NCI-H1930 (cell line): ENCODE measurements at places on chromosomes 7 and 10.

- no peak for DNase-seq
Observed at GRCh38 chr10:6045314-6045848, 16.8 kb downstream of the IL2RA start.

GRCh38 chr10:75287697-75288096 is 51.9 kb upstream of the COMTD1 start:
- no peak for DNase-seq

DNA sequence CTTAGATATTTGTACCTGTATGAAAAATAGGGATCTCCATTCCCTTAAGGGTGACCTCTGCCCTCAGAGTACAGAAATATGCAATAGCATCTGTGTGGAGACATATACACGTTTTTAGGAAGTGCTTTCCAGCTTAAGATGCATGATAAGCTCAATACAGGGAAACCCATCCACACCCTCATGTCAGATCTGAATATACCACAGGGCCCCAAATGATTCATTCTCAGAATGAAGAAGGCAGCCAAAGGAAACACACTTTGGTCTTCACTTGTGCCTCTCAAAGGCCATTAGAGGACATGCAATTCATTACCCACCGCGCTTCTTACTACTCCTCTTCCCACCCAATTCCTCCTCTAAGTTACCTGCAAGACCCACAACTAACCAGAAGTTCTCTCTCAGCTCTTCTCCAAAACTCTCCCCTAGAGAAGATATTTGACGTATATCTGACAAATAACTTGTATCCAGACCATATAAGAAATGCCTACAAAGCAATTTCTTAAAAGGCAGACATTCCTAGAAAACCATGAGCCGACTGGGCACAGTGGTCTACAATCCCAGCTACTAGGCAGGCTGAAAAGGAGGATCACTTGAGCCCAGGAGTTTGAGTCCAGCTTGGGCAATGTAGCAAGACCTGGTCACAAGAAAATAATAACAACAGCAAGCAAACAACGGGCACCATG is 103.0 kb downstream of the OAT start:
- no peak for DNase-seq

DNA sequence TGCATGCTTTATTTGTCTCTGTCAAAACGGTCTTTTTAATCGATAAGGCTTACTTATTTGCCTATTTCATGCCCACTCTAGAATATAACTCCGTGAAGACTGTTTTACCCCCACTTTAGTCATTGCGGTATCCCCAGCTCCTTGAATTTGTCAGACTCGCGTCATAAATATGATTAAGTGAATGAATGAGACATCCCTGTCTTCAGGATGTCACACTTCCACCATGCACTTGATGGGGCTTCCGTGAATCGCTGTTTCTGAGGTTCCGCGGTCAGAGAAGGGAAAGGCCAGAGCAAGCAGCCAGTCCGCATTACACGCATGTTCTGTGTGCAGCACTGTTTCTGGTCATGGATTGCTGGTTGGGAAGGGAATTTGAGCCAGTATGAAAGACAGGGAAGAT is 138.8 kb downstream of the CELF2 start:
- no peak for DNase-seq

GRCh38 chr10:93718937-93719725 is 16.7 kb upstream of the FRA10AC1 start:
- no peak for DNase-seq

GRCh38 chr10:31908157-31908556 is 20.5 kb downstream of the ARHGAP12 start:
- DNase-seq: no peak

DNA sequence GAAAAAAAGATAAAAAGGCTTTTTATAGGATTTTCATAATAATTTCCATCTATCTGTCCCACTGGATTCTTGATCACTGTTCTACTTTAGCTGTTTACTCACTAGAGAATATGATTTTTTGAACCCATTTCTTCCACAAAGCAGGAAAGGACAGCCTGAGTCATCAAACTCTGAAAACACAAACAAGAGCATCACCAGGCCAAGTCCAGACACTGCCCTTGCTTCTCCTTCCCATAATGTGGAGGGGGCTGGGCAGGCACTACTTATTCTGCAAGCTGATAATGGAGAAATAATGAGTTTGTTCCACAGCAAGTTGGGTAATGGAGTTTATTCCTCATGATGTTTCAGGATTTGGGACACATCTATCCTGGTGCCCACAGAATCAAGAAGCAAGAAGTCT is 13.0 kb upstream of the KCNIP2 start:
- DNase-seq: no peak

- no peak for DNase-seq
Observed at GRCh38 chr10:107502229-107502985, 337.9 kb upstream of the SORCS1 start.

GRCh38 chr7:41630741-41631140 is 72.1 kb downstream of the INHBA start:
- no peak for DNase-seq

DNA sequence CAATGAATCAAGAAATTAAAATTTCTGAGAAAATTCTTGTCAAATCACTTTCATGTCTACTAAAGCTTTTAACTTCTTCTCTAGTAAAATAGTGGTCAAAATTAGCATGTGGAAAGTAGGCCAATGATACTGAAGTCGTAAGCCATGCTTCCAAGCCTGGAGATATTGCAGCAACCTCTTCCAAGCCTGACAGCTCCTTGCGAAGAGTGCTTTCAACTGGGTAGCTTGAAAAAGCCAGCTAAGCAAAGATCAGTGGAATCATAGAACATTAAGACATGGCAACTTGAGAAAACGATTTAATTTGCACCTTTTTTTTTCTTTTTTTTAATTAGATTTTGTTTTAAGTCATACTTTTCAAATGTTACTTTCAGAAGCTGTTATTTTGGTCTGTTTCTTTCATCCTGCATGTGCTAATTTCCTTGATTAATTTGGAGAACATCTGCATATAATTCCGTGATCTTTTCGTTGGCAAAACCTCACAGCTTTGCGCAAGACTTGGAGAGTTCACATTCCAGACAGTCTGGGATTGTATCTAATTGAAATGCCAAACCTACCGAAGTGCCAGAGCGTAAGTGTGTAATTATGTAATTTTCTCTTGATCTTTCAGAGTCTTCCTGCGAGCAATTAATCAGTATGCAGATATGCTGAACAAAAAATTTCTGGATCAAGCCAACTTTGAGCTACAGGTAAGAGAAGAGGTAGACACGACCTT is 142.2 kb upstream of the INSYN2A start:
- no peak for DNase-seq

GRCh38 chr7:70738151-70738885 is 393.6 kb upstream of the GALNT17 start:
- no peak for DNase-seq

- no peak for DNase-seq
Observed at GRCh38 chr7:16646472-16647072, 591 bp downstream of the BZW2 start.

DNA sequence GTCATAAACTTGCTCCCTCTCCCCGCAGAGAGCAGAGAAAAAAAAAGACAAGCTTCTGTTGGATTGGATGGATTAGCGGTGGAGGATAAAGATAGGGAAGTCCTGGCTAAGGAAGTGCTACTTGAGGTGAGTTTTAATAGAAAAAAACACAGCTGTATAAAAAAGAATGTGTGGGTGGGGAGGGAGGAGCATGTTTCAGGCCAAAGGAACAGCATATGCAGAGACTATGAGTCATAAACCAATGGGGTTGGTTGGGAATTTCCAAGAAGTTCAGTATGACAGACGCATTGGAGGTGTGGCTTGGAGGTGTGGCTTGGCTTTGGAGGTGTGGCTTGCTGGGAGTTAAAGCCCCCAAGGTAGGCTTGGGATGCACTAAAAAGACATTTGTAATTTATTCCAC is 103.0 kb upstream of the LSM8 start:
- DNase-seq: no peak

DNA sequence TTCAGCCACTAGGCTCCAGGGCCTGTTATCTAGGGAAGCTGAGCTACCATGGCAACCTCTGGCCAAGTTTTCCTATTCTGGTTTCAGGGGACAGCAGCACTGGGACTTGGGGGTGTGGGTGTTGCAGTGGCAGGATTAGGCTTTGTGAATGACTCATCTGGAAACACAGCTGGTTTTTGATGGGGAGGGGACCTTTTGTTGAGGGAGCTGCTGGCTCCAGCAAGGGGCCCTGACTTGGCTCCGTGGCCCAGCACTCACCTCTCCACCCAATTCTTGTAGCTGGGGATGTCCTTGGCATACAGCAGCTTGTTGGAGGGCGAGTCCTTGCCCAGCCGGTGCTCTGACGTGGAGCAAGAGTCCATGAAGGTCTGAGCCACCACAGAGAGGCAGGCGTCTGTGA is 435.9 kb downstream of the PLXNA4 start:
- DNase-seq: no peak

GRCh38 chr10:92894081-92894655 is 45.8 kb downstream of the EXOC6 start:
- no peak for DNase-seq

GRCh38 chr10:8520382-8520781 is 465.9 kb downstream of the GATA3 start:
- no peak for DNase-seq

DNA sequence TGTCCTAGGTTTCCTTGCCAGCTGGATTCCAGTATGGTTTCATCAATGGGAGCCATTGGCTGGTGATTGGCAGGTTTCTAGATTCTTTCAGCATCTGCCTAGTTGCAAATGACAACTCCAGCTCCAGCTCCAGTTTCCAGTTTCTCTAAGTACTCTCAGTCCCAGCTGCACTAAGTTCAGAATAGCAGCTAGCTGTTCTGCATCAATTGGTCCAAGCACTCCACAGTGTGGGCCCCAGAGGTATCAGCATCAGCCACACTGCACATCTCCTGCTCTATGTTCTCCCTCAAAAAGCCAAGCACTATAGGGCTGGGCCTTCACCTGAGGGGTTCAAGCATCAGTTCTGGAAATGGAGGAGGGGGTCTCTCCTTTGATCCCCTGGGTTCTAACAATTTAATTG is 143.4 kb downstream of the VPS50 start:
- DNase-seq: no peak

DNA sequence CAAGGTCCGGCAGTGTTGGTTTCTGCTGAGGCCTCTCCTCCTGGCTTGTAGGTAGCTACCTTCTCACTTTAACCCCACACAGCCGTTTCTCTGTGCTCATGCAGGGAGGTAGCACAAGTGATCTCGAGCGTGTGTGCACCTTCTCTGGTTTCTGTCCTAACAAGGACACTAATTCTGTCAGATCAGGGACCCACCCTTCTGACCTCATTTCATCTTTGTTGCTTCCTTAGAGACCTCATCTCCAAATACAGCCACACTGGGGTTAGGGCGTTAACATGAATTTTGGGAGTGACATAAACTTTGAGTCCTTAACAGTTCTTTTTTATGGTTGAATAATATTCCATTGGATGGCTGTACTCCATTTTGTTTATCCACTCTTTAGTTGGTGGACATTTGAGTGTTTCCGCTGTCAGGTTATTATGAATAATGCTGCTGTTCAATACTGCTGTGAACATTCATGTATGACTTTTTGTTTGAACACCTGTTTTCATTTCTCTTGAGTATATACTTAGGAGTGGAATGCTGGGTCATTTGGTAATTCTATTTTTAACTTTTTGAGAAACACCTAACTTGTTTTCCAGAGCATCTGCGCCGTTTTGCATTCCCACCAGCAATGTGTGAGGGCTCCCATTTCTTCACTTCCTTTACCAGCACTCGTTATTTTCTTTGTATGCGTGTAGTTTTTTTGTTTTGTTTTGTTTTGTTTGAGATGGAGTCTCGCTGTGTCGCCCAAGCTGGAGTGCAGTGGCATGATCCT is 57.5 kb downstream of the LCOR start:
- no peak for DNase-seq

- no peak for DNase-seq
Observed at GRCh38 chr10:114681542-114681941, 23.5 kb upstream of the ABLIM1 start.

DNA sequence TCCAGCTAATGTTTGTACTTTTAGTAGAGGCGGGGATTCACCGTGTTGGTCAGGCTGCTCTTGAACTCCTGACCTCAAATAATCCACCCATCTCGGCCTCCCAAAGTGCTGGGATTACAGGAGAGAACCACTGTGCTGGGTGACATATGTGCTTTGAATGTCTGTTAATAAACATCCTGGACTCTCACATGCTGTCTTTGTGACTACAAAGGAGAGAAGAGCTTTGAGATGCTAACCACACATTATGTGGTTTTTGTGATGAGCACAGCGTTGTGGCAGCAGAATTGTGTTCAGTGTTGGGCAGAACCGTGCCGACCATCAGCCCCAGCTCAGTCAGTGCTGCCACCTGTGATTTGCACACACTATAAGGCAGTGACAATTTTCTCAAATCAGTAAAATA is 500.1 kb upstream of the KLF6 start:
- no peak for DNase-seq

- no peak for DNase-seq
Observed at GRCh38 chr7:38806912-38807311, 102.1 kb downstream of the VPS41 start.

- peak; percentile 33 for DNase-seq
Observed at GRCh38 chr7:19121977-19122588, 4.6 kb upstream of the TWIST1 start.

DNA sequence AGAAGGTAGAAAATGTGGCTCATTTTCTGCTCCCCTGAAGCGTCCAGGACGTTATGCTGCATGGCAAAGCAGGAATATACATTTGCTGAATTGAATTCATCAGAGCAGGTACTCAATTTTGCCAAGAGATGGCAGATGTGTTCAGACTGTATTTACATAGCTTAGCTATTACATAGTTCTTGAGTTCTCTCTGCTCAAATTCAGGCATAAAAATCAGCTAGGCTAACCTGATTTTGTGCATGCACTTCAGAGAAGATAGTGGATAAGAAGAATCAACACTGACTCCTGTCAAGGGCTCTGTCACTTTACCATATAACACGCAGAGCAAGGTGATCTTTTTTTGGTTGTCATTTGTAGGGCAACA is 209.2 kb upstream of the FAM3C start:
- no peak for DNase-seq

- DNase-seq: no peak
Observed at GRCh38 chr10:103679096-103679790, 176.1 kb downstream of the SH3PXD2A start.

DNA sequence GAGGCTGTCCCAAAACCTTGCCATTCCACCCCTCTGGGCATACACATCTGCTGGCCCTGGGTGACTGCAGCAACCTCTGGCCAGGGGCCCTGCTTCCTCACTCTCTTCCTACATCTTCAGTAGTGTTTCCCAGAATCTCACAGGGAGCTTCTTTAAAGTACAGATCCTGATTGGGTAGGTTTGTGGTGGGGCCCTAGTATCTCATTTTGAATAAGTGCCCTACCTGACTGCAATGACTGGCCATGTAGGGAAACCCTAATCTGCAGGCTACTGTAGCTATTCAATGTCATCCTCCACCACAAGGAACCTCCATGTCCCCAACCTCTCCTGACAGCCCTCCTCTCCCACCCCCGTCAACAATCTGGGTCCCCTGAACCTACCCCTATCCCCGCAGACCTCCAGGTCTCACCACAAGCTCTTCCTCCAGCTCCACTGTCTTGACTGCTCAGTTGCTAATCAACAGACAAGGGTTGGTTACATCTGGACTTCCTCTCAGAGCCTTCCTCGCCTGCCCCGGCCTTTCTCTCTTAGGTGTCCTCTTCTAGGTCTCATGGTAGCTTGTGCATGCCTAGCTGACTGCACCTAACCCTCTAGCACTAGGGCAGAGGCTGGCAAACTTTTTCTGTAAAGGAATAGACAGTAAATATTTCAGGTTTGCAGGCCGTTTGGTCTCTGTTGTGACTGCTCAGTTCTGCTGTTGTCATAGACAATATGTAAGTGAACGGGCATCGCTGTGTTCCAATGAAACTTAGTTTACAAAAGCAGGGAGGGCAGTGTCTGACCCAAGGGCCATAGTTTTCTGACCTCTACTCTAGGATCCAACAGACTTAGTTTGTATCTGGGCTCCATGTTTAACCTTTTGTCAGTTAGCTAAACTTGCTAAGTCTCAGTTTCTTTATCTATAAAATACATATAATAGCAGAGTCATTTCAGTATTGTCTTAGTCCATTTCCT is 121.1 kb downstream of the AOAH start:
- DNase-seq: no peak
